Hepatocyte (in vitro differentiated cells): ENCODE measurements at places on chromosomes 2 and 18. TPM values are rescaled to one million over a fixed set of nuclear protein-coding genes. Genes with fewer than 3 reads are reported as not detected.
A peak's percentile ranks its signal among the peaks of the same experiment; 100 is the strongest.

DNA sequence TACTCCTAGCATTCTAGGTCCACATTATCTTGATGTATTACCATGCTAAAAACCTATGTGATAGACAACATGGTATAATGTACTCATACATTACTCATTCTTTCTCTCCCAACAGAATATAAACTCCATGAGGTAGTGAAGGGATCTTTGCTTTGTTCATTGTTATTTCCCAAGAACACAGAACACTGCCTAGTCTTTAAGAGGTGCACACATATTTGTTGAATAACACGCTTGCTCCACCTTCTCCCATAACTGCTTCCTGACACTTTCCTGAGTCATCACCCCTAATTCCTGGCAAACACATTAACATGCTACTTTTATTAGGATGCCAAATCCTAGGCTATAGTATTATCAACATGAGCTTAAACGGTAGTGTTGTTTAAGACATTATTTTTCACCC is 41.3 kb downstream of the REV1 start:
- no peaks in the 10 kb centered on the region for H3K36me3 ChIP-seq
- H3K4me1 ChIP-seq: no peaks in the 10 kb centered on the region
- H3K27me3 ChIP-seq: no peaks in the 10 kb centered on the region
- no peak overlapping the region for H3K4me3 ChIP-seq
- no peak for DNase-seq

GRCh38 chr2:231475965-231476364 is 11.7 kb upstream of the NCL start:
- no peak for DNase-seq
- H3K4me3 ChIP-seq: no peak overlapping the region
- no peaks in the 10 kb centered on the region for H3K36me3 ChIP-seq
- no peak overlapping the region for H3K27ac ChIP-seq
- H3K4me1 ChIP-seq: no peaks in the 10 kb centered on the region

DNA sequence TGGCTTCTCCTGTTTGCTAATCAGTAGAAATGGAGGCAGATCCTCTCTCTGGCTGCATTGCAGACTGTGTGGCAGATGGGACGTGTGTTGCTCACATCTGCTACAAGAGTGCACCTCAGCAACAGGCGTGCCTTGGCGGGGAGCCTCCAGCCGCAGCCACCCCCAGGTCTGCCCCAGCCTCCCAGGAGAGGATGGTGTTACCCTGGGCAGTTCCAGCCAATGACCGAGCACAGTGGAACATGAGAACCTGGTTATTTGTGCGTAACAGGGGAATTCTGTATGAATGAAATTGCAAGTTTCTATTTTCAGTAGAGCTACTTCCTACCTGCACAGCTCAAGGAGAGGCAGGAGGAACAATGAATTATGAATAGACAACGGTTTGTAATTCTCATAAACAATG is 130.6 kb upstream of the CBLN2 start:
- DNase-seq: no peak
- H3K4me3 ChIP-seq: no peak overlapping the region
- no peaks in the 10 kb centered on the region for H3K36me3 ChIP-seq
- no peak overlapping the region for H3K27ac ChIP-seq

- DNase-seq: no peak
- H3K4me1 ChIP-seq: no peaks in the 10 kb centered on the region
- no peak overlapping the region for H3K4me3 ChIP-seq
- H3K27ac ChIP-seq: no peak overlapping the region
- H3K36me3 ChIP-seq: no peaks in the 10 kb centered on the region
Measured at GRCh38 chr2:180482696-180483095, 475.6 kb upstream of the CWC22 start.

Gene CHAC2
- 2.1 and 3.5 TPM in 2 replicates for total RNA-seq

GRCh38 chr2:234292962-234293243 is 204.0 kb downstream of the ARL4C start:
- no peaks in the 10 kb centered on the region for H3K27me3 ChIP-seq
- H3K4me1 ChIP-seq: no peaks in the 10 kb centered on the region
- no peak overlapping the region for H3K4me3 ChIP-seq

- H3K27ac ChIP-seq: no peak overlapping the region
- peaks cover 8% of the 10 kb centered on the region for H3K4me1 ChIP-seq
- H3K27me3 ChIP-seq: no peaks in the 10 kb centered on the region
- no peaks in the 10 kb centered on the region for H3K36me3 ChIP-seq
Measured at GRCh38 chr18:8685141-8685913, 20.0 kb upstream of the MTCL1 start.

GRCh38 chr2:179788104-179788503 is 73.3 kb downstream of the ZNF385B start:
- H3K27me3 ChIP-seq: no peaks in the 10 kb centered on the region
- H3K27ac ChIP-seq: no peak overlapping the region
- H3K4me3 ChIP-seq: no peak overlapping the region
- no peak for DNase-seq
- H3K4me1 ChIP-seq: no peaks in the 10 kb centered on the region
- H3K36me3 ChIP-seq: no peaks in the 10 kb centered on the region

GRCh38 chr2:219281588-219281987 is 2.4 kb downstream of the DNAJB2 start:
- DNase-seq: no peak
- no peak overlapping the region for H3K4me3 ChIP-seq
- H3K27ac ChIP-seq: peak overlapping the region; percentile 3

DNA sequence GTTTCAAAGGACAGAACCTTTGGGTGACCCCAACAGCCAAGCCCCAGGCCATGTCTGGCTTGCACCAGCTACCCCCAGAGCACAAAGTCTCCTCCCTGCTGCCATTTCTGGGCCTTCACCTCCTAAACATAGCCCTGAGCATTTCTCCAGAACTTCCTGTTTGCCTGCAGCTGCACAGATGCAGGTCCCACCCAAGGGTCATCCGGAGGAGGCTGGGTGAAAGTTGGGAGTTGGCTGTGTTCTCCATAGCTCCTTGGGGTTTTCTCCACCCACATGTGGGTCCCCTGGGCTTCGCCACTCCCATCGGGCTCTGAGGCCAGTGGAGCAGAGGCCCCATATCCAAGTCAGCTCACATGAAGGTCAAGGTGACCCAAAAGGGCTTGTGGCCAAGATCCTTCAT is 4.3 kb downstream of the TNP1 start:
- H3K36me3 ChIP-seq: no peaks in the 10 kb centered on the region
- no peaks in the 10 kb centered on the region for H3K27me3 ChIP-seq
- no peak for DNase-seq
- H3K4me1 ChIP-seq: peaks cover 6% of the 10 kb centered on the region

GRCh38 chr18:24959051-24959476 is 392.9 kb downstream of the ZNF521 start:
- no peaks in the 10 kb centered on the region for H3K36me3 ChIP-seq
- H3K27ac ChIP-seq: no peak overlapping the region
- peaks cover 4% of the 10 kb centered on the region for H3K4me1 ChIP-seq
- H3K4me3 ChIP-seq: no peak overlapping the region

DNA sequence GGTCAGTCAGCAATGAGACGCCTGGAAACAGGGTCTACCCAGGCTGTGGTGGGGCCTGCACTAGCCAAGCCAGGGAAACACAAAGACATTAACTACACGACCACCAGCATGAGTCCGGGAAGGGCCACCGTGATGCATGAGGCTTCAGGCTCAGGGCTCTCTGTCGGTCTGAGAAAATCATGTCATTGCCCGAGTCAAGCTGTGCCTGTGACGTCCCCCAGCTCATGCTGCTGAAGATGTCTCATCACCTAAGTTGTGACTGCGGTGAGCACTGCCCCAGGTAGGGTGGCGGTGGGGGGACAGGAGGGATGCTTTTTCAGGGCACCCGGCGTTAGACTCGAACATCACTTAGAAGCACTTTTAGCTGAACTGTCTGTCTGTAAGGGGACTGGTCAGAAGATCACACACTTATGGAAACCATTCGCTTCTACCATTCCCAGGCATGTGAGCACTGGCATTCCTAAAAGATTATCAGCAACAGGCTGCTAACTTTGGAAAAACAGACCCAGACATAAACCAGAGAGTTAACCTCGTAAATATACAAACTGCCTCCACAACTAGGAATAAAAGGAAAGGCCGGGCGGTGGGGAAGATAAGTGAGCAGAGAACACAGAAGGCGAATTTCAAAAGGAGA is 234.5 kb downstream of the HDAC4 start:
- no peaks in the 10 kb centered on the region for H3K36me3 ChIP-seq
- H3K27me3 ChIP-seq: no peaks in the 10 kb centered on the region
- peaks cover 4% of the 10 kb centered on the region for H3K4me1 ChIP-seq
- no peak overlapping the region for H3K27ac ChIP-seq
- no peak overlapping the region for H3K4me3 ChIP-seq
- DNase-seq: no peak

Gene L3MBTL4
- total RNA-seq: 7.6 and 14.1 TPM in 2 replicates

Gene SERPINB12
- not detected in 2 replicates for total RNA-seq
